Fibroblast of lung (primary cell): ENCODE measurements at places on chromosomes 7 and 10. TPM values are rescaled to one million over a fixed set of nuclear protein-coding genes. Genes with fewer than 3 reads are reported as not detected.

AKR1C8 gene
- not detected in 2 replicates for total RNA-seq

FOXI2 gene
- not detected in 2 replicates for total RNA-seq

C10orf62 gene
- total RNA-seq: not detected in 2 replicates

SPDYE2 gene
- total RNA-seq: not detected in 2 replicates

PDGFA gene
- total RNA-seq: 10.8 and 13.5 TPM in 2 replicates

SPDYE9 gene
- total RNA-seq: not detected in 2 replicates

DNA sequence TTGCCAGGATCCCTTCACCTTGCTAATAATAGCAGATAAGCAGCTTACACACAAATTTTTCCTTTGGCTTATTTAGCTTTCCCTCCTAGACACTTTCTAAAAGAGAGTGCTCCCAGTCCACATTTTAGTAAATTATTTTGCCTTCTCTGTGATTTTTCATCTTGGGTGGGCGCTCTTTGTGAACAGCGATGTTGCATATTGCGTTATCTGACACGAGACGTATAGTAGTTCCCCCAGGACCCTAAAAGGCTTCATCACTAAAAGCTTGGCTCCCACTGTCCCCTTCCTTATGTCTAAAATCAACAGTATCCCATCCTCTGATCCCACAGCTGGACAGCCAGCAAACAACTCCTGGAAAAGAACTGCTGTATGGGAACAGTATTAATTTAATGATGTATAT is 232.9 kb downstream of the DYNC1I1 start:
- no peaks in the 10 kb centered on the region for H3K36me3 ChIP-seq
- H3K27me3 ChIP-seq: no peaks in the 10 kb centered on the region
- H3K27ac ChIP-seq: no peak overlapping the region
- DNase-seq: no peak
- no peak overlapping the region for H3K4me3 ChIP-seq

GRCh38 chr10:21452203-21452602 is 73.3 kb downstream of the SKIDA1 start:
- H3K4me1 ChIP-seq: no peaks in the 10 kb centered on the region
- H3K27ac ChIP-seq: no peak overlapping the region
- DNase-seq: no peak

- H3K36me3 ChIP-seq: no peaks in the 10 kb centered on the region
- no peak overlapping the region for H3K27ac ChIP-seq
- DNase-seq: no peak
- H3K4me3 ChIP-seq: no peak overlapping the region
- H3K4me1 ChIP-seq: no peaks in the 10 kb centered on the region
Observed at GRCh38 chr7:4808026-4808425, 32.6 kb downstream of the AP5Z1 start.

DNA sequence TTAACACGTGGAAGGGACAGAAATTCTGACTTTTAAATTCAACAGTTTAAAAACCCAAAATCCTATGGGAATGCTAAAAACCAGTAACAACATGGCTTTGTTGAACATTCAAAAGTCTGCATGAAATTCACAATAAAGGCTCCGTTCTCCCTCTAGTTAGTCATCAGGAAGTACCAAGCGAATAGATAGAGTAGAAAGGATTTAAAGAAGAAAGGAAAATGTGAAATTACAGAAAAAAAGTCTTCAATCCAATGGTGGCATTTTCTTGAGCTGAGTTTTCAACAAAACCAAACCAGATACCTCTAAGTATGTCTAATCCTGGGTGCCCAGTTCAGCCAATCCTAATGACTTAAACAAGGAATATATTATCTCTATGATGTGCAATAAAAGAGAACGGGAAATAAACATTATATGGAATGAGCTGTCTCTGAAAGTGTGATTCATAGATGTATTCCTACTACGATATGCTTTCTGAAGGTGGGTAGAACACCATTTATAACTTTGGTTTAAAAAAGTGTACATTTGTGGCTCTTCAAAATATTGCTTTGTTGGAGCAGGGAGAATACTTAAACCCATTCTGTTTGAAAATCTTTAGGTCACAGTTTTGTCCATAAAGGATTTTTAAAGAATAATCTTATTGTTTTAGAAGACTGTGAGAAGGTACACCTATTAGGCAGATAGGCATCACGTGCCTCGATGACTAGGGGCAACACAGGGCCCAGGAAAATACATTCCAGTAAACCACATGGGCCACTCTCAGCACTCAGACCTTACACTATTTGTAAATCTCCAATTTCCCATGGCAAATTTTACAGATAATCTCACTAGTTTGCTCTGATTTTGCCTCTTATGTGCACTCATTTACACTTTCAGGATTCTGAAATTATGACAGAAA is 87.7 kb downstream of the CUBN start:
- H3K27me3 ChIP-seq: no peaks in the 10 kb centered on the region
- no peak overlapping the region for H3K4me3 ChIP-seq
- peaks cover 4% of the 10 kb centered on the region for H3K4me1 ChIP-seq
- no peak overlapping the region for H3K27ac ChIP-seq

GRCh38 chr10:68290736-68291135 is 41.1 kb upstream of the HNRNPH3 start:
- H3K36me3 ChIP-seq: no peaks in the 10 kb centered on the region
- H3K4me1 ChIP-seq: no peaks in the 10 kb centered on the region
- no peak for DNase-seq
- no peak overlapping the region for H3K27ac ChIP-seq
- H3K4me3 ChIP-seq: no peak overlapping the region

DNA sequence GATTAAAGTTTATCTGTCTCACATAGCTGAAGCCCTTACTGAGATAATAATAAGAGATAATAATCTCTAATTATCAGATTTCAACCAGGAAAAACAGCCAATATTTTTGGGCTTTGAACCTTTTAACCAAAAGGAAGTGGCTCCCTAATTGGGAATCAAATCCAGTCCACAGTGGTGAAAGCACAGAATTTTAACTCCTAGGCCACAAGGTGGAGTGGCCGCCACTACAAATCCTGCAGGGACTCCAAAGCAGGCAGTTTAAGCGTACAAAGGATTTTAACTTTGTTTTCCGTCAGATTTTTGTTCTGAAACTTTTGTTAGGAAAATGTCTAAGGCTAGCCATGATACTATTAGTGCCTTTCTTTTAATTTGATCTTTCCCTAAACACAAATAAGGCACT is 99.6 kb upstream of the CCNY start:
- no peaks in the 10 kb centered on the region for H3K36me3 ChIP-seq
- no peak overlapping the region for H3K4me3 ChIP-seq
- no peaks in the 10 kb centered on the region for H3K27me3 ChIP-seq
- DNase-seq: peak; percentile 33
- no peak overlapping the region for H3K27ac ChIP-seq

GRCh38 chr7:37201003-37201875 is 247.4 kb downstream of the ELMO1 start:
- H3K36me3 ChIP-seq: no peaks in the 10 kb centered on the region
- peak; percentile 60 for DNase-seq
- H3K4me1 ChIP-seq: no peaks in the 10 kb centered on the region
- H3K27me3 ChIP-seq: no peaks in the 10 kb centered on the region
- no peak overlapping the region for H3K27ac ChIP-seq

GRCh38 chr7:148270576-148270975 is 320.0 kb upstream of the C7orf33 start:
- H3K4me1 ChIP-seq: no peaks in the 10 kb centered on the region
- H3K27me3 ChIP-seq: no peaks in the 10 kb centered on the region
- no peak for DNase-seq
- no peaks in the 10 kb centered on the region for H3K36me3 ChIP-seq
- H3K27ac ChIP-seq: no peak overlapping the region

DNA sequence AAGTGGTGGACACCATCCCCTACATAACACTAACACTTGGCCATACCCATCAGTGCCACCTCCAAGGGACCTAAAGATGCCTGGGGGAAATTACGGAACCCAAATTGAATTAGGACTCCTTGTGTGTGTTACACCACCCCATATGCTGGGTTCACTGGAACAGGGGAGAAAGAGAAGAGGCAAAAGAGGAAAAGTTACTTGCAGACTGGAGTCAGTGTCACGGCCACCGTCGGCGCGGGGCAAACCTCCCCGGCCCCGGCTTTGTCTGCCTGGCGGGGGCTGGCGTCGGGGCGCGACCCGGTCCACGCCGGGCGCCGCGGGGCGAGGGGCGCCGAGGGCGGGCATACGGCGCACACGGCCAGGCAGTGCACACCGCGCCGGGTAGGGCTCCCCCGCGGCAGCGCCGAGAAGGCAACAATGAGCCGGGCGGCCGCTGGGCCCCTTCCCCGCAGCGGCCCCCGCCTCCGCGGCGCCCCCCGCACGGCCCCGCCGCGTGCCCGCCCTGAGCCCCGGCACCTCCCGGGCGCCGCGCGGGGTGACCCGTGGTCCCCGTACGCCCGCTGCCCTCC is 171.1 kb downstream of the FAM107B start:
- peaks cover 3% of the 10 kb centered on the region for H3K36me3 ChIP-seq
- H3K4me3 ChIP-seq: peak overlapping the region; percentile 49
- peak overlapping the region; percentile 74 for H3K27ac ChIP-seq

- no peak overlapping the region for H3K4me3 ChIP-seq
- H3K27ac ChIP-seq: no peak overlapping the region
- no peaks in the 10 kb centered on the region for H3K36me3 ChIP-seq
- no peaks in the 10 kb centered on the region for H3K4me1 ChIP-seq
Observed at GRCh38 chr10:10845185-10845584, 172.5 kb upstream of the CELF2 start.

- H3K4me3 ChIP-seq: no peak overlapping the region
- DNase-seq: no peak
- H3K27me3 ChIP-seq: no peaks in the 10 kb centered on the region
- H3K4me1 ChIP-seq: no peaks in the 10 kb centered on the region
Observed at GRCh38 chr10:32199714-32200394, 143.6 kb upstream of the KIF5B start.

DNA sequence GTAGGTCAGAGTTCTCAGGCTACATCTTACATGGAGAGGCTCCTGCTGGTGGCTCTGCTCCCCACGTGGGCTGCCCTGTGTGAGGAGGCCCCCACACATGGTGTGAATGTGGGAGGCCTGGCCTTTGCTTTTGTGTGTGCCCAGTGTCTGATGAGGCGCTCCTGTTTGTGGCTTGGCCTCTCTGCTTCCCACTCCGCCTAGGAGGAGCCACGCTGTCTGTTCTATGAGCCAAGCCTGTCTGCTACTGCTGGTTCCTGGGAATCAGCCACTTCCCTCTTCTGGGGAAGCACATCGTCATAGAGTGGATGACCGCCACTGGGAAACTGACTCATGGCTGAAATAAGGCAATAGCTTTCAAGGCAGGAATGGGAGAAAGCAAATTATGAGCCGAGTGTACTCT is 87.1 kb downstream of the CYP26A1 start:
- no peak overlapping the region for H3K27ac ChIP-seq
- H3K4me1 ChIP-seq: no peaks in the 10 kb centered on the region
- peak; percentile 94 for DNase-seq
- no peaks in the 10 kb centered on the region for H3K36me3 ChIP-seq

- H3K27me3 ChIP-seq: no peaks in the 10 kb centered on the region
- H3K36me3 ChIP-seq: no peaks in the 10 kb centered on the region
- H3K4me3 ChIP-seq: no peak overlapping the region
- no peak overlapping the region for H3K27ac ChIP-seq
Observed at GRCh38 chr10:100894589-100895294, 18.0 kb upstream of the SLF2 start.

DNA sequence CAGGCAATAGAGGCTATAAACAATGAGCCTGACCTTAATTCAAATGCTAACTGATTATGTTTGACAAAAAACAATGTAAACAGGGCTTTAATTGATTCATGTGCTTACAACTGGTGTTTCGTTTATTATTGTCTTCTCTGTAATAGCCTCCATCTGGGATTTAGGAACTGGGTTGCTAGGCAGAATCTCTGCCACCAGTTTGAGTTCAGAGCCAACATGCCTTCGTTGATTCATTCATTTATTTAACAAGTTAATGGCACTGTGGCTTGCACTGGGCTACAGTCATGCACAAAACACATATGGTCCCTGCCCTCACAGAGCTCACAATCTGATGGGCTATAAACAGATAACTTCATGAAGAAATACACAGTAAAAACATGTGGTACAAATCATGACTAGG is 19.6 kb upstream of the CDHR3 start:
- no peaks in the 10 kb centered on the region for H3K4me1 ChIP-seq
- H3K27me3 ChIP-seq: no peaks in the 10 kb centered on the region
- H3K36me3 ChIP-seq: no peaks in the 10 kb centered on the region

GRCh38 chr7:66627151-66627681 is 1.5 kb upstream of the KCTD7 start:
- H3K27ac ChIP-seq: peak overlapping the region; percentile 76
- H3K4me3 ChIP-seq: no peak overlapping the region
- DNase-seq: peak; percentile 78
- no peaks in the 10 kb centered on the region for H3K27me3 ChIP-seq

DNA sequence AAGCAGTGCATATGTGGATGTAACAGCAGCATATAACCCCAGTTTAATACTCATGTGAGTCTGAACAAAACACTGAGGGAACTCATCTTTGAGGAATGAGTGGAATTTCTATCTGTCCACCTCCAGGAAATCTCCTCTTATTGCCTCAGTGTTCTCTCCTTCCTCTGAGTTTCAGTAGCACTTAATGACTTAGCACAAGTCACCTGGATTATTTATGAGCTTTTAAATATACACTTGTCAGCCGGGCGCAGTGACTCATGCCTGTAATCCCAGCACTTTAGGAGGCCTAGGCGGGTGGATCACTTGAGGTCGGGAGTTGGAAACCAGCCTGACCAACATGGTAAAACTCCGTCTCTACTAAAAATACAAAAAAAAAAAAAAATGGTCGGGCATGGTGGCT is 4.3 kb downstream of the LRRC20 start:
- peak; percentile 97 for DNase-seq
- H3K27ac ChIP-seq: no peak overlapping the region
- H3K27me3 ChIP-seq: no peaks in the 10 kb centered on the region
- no peaks in the 10 kb centered on the region for H3K36me3 ChIP-seq

GRCh38 chr7:28579571-28579970 is 167.3 kb downstream of the CREB5 start:
- no peaks in the 10 kb centered on the region for H3K36me3 ChIP-seq
- no peak overlapping the region for H3K4me3 ChIP-seq
- no peak for DNase-seq
- no peak overlapping the region for H3K27ac ChIP-seq

GRCh38 chr10:8053446-8054243 is 843 bp upstream of the GATA3 start:
- H3K4me3 ChIP-seq: peak overlapping the region; percentile 29
- H3K27ac ChIP-seq: no peak overlapping the region
- peaks cover 71% of the 10 kb centered on the region for H3K27me3 ChIP-seq
- H3K4me1 ChIP-seq: peaks cover 5% of the 10 kb centered on the region
- peak; percentile 77 for DNase-seq

- no peaks in the 10 kb centered on the region for H3K27me3 ChIP-seq
- peaks cover 8% of the 10 kb centered on the region for H3K4me1 ChIP-seq
- H3K36me3 ChIP-seq: no peaks in the 10 kb centered on the region
Observed at GRCh38 chr10:110857265-110858171, 14.2 kb upstream of the PDCD4 start.

GRCh38 chr7:27345164-27345887 is 102.7 kb downstream of the EVX1 start:
- H3K4me1 ChIP-seq: no peaks in the 10 kb centered on the region
- H3K36me3 ChIP-seq: no peaks in the 10 kb centered on the region
- peaks cover 2% of the 10 kb centered on the region for H3K27me3 ChIP-seq
- no peak overlapping the region for H3K4me3 ChIP-seq
- no peak for DNase-seq

- DNase-seq: no peak
- no peaks in the 10 kb centered on the region for H3K4me1 ChIP-seq
- no peak overlapping the region for H3K4me3 ChIP-seq
- no peak overlapping the region for H3K27ac ChIP-seq
- no peaks in the 10 kb centered on the region for H3K27me3 ChIP-seq
Observed at GRCh38 chr7:149879271-149879743, 5.5 kb downstream of the ATP6V0E2 start.
